ENCODE measurements at places on chromosomes 7 and 10. TPM values are rescaled to one million over a fixed set of nuclear protein-coding genes. Genes with fewer than 3 reads are reported as not detected.
A peak's percentile ranks its signal among the peaks of the same experiment; 100 is the strongest.

DNA sequence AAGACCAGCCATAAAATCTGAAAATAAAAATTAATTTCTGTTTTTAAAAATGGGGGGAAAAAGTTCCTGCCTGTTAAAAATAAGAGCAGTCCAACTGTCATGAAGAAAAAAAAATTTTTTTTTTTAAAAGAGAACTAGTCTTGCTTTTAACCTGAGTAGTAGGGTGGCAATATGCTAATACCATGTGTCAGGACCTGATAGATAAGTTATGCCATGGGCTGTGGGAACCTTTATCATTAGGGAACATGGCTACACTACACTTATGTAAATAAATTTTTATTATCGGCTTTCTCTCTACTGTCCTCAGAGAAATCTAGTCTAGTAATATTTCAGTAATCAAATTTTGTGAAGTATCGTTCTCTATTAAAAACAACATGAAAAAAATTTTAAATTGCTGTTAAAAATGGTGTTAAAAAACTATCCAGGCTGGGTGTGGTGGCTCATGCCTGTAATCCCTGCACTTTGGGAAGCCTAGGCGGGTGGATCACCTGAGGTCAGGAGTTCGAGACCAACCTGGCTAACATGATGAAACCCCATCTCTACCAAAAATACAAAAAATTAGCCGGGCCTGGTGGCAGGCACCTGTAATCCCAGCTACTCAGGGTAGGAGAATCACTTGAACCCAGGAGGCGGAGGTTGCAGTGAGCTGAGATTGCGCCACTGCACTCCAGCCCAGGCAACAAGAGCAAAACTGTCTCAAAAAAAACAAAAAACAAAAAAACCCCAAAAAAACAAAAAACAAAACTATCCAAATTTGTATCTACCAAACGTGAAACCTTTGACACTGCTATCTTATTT lies 20.7 kb downstream of the NT5C3A start:
- DNase-seq = no peak

- no peak for DNase-seq
Measured at GRCh38 chr10:131461093-131461492, 149.6 kb upstream of the TCERG1L start.

GRCh38 chr10:114917927-114918672 lies 19.9 kb upstream of the TRUB1 start:
- DNase-seq = peak; percentile 96

DNA sequence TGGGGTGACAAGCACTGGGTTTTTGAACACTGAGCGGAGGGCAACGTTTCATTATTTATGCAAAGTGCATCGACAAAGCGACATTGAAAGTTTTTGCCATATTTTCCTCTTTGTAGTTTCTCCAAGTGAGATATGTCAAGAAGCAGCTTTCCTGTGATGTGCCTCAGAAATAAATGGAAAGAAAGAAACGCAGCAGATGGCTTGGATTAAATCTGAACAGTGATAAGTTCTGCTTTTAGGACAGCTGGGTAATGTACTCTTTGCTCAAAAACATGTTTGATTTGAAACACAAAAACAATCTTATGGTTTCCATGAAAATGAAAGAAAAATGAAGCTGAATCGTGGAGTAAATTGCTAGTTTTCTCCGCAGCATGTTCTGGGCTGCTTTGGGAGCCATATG lies 166.3 kb downstream of the PTPRN2 start:
- no peak for DNase-seq

DNA sequence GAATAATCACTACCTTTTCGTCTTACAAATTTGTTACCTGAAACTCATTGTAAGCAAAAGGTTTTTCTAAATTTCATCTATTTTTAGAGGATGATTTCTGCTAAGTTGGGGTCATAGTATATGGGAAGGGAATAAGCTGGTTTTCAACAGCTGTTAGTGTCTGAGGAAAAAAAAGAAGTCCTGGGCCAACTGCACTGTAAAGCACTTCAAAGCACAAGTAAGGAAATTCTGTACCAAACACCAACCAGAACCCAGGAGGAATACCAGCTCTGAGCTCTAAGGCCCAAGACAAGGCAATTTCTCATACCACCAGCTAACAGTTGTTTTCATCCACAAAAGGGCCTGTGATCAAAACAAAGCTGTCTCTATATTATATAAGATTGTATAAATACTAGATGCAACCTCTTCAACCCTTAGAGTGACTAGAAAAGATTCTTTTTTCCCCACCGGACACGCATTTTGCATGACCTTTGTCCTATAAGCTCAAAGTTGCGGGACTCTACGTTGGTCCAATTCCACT lies 6.1 kb upstream of the MEOX2 start:
- DNase-seq = no peak

DNA sequence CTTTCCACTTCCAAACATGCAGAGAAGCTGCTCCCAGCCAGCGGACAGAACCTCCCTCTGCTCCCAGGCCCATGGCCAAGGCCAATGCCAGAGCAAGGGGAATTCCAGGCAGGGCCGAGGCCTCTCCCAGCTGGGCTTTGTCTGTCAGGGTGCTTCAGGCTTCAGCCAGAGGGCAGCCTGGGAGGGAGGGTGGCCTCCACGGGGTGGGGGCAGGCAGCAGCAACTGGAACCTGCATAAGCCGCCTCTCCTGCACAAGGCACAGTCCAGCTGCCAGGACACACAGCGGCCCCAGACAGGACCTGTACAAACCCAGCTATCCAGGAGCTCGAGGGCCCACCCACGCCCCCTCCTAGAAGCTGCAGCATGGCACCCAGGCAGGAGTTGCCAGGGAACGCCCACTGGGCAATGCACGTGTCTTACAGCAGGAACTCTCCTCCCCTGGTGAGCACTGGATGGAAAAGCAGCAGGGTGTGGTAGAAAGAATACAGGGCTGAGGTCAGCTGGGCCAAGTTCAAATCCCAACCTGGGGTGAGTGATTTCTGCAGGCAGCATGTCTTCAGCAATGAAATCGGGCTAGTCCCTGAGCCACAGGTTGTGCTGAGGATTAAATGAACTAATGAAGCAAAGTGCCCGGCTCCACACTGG lies 7.6 kb downstream of the FAM53B start:
- no peak for DNase-seq

DNA sequence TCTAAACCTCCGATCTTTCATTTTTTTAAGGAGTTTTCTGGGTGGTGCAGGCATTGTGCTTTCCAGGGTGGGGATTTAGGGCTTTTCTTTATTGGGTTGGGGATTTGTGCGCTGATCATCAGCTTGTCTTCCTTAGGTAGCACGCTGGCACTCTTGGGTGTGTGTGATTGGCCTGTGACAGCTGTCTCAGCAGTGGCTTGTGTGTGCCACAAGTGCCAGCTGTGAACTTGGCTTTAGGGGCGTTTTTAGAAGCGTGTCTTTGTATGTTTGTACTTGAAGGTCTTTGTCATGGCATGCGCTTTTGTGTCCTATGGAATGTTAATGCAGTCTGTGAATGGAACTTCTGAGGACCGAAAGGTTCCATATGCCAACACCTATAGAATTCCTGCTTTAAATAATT lies 788 bp downstream of the AKAP9 start:
- no peak for DNase-seq

GRCh38 chr10:62426086-62426485 lies 51.9 kb downstream of the ZNF365 start:
- DNase-seq = peak; percentile 58

- no peak for DNase-seq
Measured at GRCh38 chr7:28617308-28617880, 205.1 kb downstream of the CREB5 start.

DNA sequence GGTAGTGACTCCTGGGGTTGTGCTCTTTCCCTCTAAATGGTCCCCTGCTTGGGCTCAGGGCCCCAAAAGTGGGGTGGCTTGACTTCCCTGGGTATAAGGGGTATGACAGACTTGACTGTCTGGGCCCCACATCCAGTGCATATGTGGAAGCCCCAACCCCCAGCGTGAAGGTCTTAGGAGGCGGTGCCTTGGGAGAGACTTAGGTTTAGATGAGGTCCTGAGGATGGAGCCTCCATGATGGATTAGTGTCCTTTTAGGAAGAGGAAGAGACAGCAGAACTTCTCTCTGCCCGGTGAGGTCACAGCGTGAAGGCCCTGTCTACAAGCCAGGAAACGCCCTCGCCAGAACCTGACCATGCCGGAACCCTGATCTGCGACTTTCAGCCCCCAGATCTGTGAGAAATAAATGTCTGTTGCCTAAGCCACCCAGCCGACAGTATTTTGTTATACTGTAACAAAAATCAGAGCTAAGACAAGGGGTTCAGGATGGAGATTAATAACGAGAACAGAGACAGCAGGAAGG lies 23.8 kb downstream of the PODXL start:
- no peak for DNase-seq

The GALNT17 gene
- 0.12 TPM for total RNA-seq

The METTL27 gene
- total RNA-seq = 8.4 TPM

The IL6 gene
- 40.4 TPM for total RNA-seq

The SOSTDC1 gene
- not detected for total RNA-seq

The ANKRD30A gene
- not detected for total RNA-seq

The IFIT1 gene
- total RNA-seq = 3.4 TPM

The ACSM6 gene
- not detected for total RNA-seq

The OPTN gene
- total RNA-seq = 40.8 TPM
